IPS-NIHi11 (cell line): ENCODE measurements at places on chromosomes 6 and 20.

DNA sequence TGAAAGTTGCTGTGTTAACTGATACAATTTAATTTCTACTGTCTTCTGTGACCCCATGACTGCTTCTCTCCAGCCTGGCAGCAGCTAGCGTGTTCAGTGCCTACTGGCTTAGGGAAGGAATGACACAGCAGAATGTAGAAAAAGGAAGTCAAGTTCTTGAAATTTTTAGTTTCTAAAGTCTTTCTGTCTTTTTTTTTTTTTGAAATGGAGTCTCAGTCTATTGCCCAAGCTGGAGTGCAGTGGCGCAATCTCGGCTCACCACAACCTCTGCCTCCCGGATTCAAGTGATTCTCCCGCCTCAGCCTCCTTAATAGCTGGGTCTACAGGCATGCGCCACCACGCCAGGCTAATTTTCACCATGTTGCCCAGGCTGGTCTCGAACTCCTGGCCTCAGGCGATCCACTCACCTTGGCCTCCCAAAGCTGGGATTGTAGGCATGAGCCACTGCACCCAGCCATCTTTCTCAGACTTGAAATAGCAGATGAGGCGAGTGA, 39.3 kb downstream of the PCNA start:
- DNase-seq: no peak

- no peak for DNase-seq
Measured at GRCh38 chr6:44489910-44490604, 102.6 kb downstream of the CDC5L start.

DNA sequence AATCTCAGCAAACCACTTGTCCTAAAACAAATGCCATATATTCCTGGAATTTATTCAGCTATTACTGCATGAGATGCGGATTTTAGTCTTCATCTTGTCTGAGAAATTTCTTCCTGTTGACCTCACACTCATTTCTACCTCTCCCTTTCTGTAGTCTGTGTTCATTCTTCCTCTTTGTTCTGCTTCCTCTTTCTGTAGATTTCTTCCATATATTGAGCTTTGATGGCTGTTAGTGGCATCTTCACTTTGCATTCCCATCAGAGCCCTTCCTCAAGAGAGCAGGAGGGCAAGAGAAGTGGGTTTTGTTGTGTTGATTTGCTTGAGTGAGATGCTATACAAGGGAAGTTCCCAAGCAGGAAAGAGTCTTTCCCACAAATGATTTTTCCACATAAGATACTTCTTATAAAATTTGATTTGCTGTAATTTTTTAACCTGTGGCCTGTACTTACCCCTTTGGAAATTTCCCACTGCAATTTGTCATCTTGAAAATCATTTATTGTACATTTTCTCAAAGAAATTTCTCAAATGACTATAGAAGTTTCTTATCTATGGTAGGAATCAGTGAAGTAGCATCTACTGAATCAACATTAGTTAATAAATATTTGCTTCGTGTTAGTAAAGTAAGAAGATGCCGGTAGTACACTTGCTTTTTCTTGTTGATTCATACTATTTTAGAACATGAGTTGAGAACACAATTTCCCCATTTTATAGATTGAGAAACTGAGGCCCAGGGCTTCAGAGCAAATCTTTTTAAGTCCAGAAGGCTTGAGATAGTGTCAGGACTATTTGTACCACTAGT, 43.8 kb downstream of the MAP3K4 start:
- DNase-seq: no peak

DNA sequence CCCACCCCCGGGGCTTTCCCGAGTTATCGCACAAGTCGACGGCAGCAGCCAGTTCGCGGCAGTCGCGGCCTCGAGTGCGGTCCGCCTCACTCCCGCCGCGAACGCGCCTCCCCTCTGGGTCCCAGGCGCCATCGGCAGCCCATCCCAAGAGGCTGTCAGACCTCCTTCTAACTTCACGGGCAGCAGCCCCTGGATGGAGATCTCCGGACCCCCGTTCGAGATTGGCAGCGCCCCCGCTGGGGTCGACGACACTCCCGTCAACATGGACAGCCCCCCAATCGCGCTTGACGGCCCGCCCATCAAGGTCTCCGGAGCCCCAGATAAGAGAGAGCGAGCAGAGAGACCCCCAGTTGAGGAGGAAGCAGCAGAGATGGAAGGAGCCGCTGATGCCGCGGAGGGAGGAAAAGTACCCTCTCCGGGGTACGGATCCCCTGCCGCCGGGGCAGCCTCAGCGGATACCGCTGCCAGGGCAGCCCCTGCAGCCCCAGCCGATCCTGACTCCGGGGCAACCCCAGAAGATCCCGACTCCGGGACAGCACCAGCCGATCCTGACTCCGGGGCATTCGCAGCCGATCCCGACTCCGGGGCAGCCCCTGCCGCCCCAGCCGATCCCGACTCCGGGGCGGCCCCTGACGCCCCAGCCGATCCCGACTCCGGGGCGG, 1.6 kb downstream of the GNAS start:
- no peak for DNase-seq

DNA sequence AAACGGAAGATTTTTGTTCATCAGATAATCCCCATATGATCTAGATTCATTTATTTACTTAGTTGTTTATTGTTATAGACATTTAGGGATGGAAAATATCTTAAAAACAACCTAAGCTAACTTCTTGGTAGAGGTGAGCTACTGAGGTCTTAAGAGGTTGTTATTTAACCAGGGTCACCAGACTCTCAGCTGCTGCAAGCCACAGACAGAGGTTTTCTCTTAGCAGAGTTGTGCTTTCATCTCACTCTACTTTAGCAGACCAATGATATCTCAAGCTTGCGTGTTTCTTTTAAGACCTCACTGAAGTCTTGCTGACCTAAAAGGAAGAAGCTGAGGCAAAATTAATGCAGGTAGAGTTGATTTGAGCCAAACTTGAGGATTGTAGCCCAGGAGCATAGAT, 43.6 kb downstream of the NCOA7 start:
- no peak for DNase-seq

- DNase-seq: no peak
Measured at GRCh38 chr6:53109612-53110011, 39.0 kb downstream of the GCM1 start.
